ENCODE measurements at places on chromosomes 7 and 10.

- no peak for ATAC-seq
Measured at GRCh38 chr10:45515630-45516029, 141.6 kb downstream of the ALOX5 start.

- ATAC-seq: no peak
Measured at GRCh38 chr10:19578571-19578970, 237.7 kb upstream of the PLXDC2 start.

GRCh38 chr7:126698446-126698845, 554.3 kb downstream of the GRM8 start:
- ATAC-seq: no peak

DNA sequence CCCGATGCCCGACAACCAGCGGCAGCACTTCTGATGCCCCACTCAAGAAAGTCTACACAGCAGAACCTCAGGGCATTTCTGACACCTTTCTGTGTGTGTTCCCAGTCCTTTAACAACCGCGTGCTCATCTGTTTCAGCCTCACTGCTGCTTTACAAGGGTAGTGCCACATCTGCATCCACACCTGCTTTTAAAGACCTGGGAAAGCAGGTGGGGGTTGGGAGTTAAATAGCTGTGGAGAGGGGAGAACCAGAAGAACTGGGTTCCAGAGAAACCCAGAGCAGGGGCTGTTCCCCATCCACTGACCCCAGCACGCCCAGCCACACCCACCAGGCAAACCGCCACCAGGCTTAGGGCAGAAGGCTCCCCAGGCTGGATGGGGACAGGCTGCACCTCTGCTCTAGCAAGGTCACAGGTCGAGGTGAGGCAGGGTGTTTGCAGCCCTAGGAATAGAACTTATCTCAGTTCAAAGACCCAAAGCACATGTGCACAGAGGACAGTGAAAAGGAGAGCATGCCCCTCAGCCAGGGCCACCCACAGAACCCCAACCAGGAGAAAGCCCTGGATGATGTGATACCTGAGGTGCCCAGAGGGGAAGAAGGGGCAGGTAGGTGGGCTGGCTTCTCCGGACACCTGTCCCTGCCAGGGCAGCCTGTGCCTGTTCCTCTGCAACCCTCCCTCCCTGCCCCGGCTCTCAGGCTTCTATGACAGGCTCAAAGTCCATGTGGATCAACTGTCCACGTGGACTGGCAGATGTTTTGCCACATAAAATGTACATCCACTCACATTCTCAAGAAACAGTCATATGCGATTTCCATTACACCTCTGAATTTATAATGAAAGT, 51.3 kb downstream of the COBL start:
- no peak for ATAC-seq

DNA sequence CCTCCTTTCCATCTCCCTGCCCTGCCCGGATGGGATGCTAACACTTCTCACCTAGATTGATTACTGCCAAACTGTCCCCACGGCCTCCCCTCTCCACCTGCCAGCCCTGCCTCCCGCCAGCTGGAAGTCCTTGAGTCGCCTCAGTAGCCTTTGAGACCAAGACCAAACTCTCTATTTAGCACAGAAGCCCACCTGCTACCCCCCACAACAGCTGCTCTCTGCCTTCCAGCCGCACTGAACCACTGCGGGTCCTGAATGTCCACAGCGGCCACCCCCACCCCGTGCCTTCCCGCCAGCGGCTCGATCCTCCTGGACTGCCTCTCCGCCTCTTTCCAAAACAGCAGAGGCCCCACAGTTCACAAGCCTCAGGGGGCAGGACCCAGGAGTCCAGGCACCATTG, 39.0 kb downstream of the FKBP6 start:
- no peak for ATAC-seq

- no peak for ATAC-seq
Measured at GRCh38 chr7:28554802-28555471, 142.6 kb downstream of the CREB5 start.

- ATAC-seq: no peak
Measured at GRCh38 chr7:16193631-16194030, 227.7 kb downstream of the CRPPA start.

GRCh38 chr7:101537935-101538595, 91.0 kb downstream of the MYL10 start:
- no peak for ATAC-seq

GRCh38 chr10:1366811-1367425, 310.7 kb downstream of the WDR37 start:
- ATAC-seq: no peak

GRCh38 chr7:37392673-37393017, 56.0 kb downstream of the ELMO1 start:
- ATAC-seq: no peak

DNA sequence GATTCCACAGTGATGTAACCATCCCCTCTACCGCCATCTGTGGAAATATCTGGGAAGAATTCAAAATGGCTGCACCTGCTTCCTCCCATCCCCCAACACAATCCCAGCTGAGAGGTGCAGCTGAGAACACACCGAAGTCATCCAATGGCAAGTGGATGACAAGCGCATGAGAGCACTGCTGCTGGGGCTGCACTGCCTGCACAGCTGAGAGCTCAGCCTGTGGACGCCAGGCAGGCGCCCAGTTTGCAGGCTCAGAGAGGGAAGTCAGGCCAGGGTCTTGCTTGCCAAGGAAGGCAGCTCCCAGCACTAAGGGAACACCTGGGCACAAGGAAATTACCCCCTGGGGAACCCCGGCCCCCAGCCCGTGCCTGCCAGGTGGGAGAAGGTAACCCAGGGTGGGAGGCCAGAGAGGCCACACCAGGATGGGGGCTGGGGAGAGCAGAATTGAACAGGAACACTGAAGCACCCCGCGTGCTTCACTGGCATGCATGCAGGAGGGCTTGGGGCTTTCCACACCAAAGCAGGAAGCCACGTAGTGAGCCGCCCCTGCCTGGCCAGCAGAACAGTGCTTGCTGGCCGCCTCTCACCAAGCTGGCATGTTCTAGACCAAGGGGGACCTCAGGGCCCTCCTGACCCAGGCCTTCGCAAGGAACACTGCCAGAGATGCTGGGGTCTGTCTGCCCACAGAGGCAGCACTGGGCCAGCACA, 46.2 kb downstream of the FAM53B start:
- no peak for ATAC-seq

DNA sequence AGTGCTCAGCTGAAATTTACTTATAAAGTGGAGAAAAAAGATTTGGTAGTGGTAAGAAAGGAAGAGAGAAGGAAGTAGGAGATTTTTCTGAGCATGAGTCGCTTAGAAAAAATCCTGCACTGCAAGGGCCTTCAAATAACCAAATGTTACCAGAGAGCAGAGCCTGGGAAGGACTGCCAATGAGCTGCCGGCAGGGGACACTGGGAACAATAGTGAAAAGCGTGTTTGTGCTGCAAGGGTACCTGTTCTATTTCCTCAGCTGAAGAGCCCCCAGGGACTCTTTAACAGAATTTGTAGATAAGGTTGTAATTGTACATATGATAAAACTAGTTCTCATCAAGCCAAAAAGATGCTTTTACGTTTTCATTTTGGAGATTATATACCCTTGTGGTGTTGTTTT, 696.3 kb upstream of the C7orf33 start:
- ATAC-seq: peak; percentile 90

- peak; percentile 67 for ATAC-seq
Measured at GRCh38 chr10:34780818-34781380, 34.2 kb downstream of the PARD3 start.

GRCh38 chr10:344582-345200, 209.4 kb downstream of the ZMYND11 start:
- no peak for ATAC-seq

DNA sequence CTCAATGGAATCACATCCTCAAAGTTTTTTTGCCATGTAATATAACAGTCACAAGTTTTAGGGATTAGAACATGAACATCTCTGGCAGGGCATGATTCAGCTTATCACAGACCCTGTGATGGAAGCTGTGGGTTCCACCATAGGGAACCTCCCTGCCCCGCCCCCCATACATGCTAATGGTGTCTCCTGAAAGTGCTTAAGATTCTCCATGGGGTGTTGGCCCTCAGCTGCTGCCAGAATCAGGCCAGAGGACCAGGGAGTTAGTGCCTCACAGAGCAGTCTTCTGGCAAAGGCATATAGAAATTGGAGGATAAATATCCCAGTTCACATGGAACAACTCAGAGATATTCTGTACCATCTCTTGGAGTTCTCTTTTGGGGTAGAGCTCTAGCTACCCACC, 119.4 kb downstream of the RAB11FIP2 start:
- ATAC-seq: no peak

DNA sequence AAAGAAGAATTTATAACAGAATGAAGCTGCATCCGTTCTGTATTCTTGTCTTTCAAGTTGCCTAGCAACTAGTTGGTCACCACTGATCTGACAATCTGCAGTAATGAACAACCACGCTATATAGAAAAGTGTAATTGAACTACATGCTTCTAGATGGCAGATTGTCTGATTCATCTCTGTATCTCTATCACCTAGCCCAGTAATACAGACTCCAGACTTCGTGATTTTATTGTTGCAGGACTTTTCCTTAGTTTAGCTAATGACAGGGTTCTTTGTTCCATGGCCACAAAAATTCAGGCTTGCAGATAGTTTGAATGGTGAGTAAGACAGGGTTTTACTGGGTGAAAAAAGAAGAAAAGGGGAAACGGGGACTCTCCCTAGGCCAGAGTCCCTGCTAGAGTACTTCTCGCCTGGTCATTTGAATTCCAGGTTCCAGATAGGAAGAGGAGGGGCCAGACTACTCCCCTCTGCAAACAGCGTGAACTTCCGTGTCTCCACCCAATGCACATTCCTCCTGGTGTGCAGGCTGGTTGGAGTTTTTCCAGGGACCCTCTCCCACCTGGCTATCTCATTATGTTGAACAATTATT, 45.9 kb downstream of the COL1A2 start:
- peak; percentile 83 for ATAC-seq

DNA sequence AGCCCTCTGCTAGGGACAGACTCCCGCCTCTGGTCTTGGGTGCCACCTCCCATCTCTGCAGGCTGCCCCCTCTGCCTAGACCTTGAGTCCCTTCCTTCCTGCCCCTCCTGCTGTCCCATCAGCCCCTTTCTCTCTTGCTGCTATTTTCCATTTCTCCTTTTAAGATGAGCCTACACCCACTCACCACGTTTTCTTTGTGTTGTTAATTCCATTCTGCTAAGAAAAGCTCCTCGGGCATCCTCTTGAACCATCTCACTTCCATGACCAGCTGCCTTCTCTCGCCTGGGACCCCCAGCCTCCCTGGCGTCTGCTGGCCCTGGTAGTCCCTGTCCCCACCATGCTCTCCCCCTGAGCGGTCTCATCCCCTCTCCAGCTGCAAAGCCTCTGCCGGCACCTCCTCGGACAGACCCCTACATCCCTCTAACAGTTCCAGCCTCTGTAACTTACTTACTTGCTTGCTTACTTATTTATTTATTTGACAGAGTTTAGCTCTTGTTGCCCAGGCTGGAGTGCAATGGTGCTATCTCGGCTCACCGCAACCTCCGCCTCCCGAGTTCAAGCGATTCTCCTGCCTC, 95.8 kb upstream of the SH2B2 start:
- no peak for ATAC-seq

DNA sequence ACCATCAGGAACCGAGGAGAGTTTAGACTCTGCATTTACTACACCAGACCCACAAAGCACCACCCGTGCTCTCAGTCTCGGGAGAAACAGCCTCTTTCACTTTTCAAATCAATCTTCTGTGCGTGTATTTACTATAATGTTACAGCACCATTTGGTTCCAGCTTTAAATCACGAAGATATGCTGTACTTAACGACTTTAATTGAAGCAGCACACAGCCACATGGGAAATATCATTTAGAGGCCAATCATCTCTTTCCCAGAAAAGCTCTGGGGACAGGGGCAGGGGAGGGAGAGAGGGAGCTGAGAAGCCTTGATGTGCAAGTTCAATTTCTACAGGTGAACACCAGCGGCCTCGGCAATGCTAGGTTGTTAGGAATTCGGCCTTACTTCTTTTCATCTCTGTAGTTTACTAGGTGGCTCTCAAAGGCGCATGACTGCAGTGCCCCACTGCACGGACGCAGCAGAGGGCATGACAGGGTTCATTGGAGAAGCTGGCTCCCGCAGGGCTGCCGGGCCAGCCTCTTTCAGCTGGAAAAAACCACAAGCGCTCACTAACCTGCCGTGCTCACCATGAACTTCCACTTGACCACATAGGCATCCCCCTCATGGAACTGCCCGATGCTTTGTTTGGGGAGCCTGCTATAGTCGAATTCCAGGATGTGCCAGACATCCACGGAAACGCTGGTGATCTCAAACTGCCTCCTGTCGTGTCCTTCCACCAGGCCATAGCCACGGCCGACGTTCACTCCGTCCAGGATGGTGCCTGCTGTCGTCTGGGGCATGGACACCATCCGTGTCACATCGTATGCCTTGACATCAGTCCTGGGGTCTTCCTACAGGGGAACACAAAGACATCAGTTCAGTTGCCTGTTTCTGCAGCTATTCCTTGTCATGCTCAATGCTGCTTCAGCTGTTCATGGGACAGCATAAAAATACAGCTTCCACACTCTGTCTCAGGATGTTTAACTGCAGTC, 154.5 kb downstream of the SVIL start:
- ATAC-seq: no peak

GRCh38 chr7:25545124-25546008, 317.1 kb upstream of the NPVF start:
- ATAC-seq: no peak

DNA sequence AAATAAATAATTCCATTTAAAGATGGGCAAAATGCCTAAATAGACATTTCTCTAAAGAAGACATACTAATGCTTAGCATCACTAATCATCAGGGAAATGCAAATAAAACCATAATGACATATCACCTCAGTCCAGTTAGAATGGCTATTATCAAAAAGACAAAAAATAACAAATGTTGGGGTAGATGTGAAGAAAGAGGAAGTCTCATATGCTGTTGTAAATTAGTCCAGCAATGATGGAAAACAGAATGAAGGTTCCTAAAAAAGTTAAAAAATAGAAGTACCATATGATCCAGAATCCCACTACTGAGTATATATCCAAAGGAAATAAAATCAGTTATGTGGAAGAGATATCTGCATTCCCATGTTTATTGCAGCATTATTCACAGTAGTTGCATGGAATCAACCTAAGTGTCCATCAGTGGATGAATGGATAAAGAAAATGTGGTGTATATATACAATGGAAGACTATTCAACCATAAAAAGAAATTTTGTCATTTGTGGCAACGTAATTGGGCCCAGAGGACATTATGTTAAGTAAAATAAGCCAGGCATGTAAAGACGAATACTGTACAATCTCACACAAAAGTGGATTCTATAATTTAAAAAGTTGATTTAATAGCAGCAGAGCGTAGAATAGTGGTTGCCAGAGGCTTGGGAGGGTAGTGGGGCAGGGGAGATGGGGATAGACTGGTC, 52.0 kb downstream of the TCAF1 start:
- ATAC-seq: no peak

- ATAC-seq: no peak
Measured at GRCh38 chr7:106165337-106165736, 53.2 kb upstream of the SYPL1 start.

DNA sequence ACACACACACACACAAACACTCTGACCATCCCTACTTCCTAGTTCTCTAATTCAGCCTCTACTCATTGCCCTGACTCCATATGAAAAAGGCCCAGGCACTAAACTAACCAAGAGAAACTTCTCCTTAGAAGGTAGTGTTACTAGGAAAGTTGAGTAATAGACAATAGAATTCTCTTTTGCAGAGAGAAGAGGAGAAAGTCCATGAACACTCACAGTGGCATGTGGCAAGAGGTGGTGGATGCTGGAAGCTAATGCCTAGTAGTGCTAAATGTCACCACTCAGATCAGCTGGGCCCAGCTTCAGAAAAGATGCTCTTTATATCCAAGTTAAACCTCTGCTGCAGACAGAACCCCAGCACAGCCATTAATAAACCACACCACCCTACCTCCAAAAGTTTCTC, 58.2 kb downstream of the SORBS1 start:
- ATAC-seq: no peak

All from SK-N-SH treated with all-trans-retinoic acid at 6 μM for 48 hours (cell line).